ENCODE measurements at places on chromosomes 2 and 18.

DNA sequence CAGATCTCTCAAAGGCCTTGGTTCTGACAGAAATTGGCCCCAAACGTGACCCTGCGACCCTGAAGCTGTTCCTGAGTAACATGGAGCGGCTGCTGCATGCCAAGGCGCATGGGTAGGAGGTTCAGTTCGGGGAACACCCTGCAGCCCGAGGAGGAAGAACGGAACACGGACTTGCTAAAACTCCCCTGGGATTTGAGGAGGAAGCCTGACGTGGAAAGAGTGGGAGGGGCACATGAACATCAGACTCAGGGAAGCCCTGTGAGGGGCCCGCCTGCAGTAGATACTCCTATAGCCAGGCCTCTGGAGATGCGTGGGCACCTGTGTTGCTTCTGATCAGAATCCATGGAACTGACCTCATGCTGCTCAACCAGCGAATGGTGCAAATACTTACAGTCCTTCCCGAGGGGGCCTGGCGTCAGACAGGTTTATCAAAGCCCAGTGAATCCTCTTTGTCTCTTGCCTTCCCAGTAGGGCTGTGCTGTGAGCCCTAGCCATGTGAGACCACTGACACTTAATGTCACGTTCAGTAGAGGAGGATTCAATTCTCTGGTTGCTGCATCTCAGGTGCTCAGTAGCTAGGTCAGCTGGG, 46.8 kb downstream of the IMPA2 start:
- DNase-seq: no peak

GRCh38 chr2:237448626-237449025, 34.7 kb upstream of the COL6A3 start:
- no peak for DNase-seq

DNA sequence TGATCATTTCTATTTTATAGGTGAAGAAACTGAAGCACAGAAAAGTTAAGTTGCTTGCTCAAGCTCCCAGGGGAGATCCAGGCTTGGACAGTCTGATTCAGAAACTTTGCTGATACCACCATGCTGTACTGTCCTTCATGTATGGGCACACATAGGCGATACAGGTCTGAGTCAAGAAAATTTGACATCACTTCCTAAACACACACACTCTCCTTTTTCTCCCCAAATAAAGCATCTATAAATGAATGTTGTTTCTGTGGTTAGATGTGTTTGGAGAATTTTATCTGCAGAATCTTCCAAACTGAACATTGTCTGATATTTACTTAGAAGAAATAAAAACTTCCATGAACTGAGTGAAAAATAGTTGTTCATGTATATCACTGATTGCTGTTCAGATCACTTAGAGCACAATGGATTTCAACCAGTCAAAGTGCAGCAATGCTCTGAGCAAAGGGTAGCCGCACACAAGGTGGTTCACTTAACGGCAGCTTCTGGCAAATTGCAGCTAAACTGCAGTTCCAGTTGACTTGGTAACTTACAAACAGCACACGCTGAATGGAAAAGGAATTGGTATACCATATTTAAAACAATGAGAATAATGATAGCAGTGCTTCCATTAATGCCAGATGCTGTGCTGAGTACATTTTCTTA, 10.0 kb upstream of the AGFG1 start:
- DNase-seq: no peak

DNA sequence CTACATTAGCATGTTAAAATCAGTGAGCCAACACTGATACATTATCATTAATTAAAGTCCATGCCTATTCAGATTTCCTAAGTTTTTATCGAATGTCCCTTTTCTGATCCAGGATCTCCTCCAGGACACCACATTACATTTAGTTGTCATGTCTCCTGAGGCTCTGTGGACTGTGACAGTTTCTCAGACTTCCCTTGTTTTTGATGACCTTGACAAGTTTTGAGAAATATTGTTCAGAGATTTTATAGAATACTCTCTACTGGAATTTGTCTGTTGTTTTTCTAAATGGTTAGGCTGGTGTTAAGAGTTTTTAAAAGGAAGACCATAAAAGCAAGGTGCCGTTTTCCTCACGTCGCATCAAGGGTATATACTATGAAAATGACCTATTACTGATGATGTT, 16.3 kb upstream of the MAPRE3 start:
- DNase-seq: no peak

DNA sequence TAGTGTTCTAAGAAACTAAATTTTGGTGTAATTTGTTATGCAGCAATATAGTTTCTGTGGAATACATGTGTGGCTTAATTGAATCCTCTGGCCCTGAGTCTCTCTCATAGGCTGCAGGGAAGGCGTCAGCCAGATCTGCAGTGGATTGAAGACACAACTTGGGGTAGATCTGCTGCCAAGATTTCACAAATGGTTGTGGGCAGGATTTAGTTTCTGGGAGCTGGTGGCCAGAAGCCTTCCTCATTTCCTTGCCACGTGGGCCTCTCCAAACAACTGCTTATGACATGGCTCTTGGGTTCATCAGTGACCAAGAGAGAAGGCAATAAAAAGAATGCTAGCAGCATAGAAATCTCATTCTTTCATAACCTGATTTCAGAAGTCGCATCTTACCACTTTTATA, 28.2 kb downstream of the CCDC102B start:
- DNase-seq: peak; percentile 18

Data from iris pigment epithelial cell (primary cell).